ENCODE measurements at places on chromosomes 3 and 15.

DNA sequence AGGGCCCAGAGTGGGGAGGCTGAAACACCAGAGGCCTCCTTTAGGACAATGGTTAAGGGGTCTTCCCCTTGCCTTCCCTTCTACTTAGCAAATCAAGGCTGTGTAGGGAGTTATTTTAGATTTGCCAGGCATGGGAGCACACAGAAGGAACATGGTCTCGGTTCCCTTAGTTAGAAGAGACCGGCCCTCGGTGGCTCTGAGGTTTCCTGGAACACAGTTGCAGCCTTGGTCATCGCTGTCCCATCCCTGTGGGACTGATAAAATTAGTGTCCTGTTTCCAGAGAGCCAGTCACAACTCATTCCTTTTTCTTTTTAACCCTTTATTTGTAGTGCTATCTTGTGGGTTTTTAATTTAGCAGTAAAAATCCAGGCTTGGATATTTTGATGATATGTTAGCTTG is 81.4 kb downstream of the CRTC3 start:
- no peak for DNase-seq

GRCh38 chr3:134904241-134904771 is 109.2 kb downstream of the EPHB1 start:
- no peak for DNase-seq

DNA sequence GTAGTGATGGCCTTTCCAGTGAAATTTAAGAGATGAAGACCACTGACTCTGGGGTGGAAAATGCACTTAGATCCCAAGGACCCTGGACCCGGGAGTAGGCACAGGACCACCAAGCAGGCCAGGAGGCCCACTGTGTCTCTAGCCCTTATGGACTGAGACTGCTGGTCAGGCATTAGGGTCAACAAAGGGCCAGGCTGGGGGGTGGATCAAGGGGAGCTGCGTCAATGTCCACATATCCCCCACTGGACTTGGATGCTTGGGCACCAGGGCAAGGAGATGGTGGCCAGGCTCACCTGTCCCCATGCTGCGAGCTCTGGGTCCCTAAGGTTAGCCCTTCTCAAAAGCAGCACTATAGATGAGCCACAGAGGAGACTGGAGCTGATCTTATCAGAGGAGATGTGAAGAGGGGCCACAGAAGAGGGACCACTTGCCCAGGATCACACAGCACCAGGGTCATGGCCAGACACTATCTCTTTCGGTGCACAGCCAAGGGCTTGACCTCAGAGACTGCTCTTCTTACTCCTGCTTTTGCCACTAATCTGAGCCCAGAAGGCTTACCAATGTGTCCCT is 14.7 kb downstream of the RAB6B start:
- no peak for DNase-seq

- DNase-seq: no peak
Measured at GRCh38 chr15:99441444-99441800, 124.4 kb upstream of the MEF2A start.

DNA sequence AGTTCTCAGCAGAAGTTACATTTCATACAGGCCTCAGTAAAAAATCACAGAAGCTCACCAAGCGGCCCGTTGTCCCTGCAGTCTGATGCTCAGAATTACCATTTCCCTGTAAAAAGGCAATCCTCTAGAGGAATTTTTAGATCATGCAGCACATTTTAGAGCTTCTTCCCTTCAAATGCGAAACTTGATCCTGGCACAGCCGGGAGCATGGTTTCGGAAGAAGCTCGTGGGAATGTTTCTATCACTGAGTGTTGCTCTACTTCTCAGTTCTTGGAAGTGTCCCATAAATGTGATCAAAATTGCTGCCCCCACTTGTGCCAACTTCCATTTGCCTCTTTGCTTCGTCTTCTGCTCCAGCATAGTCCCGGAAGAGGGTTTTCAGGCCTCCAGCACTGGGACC is 3.8 kb upstream of the H1-8 start:
- no peak for DNase-seq

DNA sequence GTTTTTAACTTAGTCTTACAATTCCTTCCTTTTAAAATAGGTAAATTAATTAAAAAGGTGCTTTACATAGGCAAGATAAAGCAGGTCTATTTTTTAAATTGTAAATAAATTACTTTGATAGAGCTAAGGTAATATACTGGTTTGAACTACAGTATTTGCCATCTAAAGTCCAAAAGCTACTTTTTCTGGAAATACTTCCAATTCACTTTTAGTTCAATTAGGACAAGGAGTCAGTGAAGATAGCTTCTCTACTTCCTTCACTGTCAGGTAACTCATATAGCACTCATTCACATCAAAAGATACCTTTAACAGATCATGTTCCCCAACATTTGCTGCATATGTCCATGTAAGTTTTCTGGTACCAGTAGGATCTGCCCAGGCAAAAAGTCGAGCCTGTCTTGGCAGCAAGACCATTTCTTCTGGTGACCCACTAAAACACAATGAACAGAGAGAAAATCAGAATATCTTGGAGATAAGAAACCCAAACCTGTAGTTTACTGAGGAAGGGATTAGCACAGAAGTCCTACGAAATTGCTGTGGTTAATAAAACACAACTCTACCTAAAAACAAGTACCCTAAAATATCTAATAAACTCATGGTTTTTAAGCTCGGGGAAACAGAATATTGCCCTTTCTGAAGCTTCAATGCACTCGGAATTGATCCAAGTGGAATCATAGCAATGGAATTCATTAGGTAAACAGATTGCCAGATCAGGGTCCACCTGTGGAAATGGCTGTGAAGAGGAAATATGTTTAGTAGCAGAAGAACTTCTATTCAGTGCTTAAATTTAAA is 153.1 kb downstream of the VPS13C start:
- DNase-seq: no peak

- DNase-seq: no peak
Measured at GRCh38 chr15:63461230-63461985, 43.0 kb upstream of the USP3 start.

GRCh38 chr15:38577424-38577987 is 12.9 kb upstream of the RASGRP1 start:
- DNase-seq: no peak

Measured in NCI-H510A (cell line).